ENCODE measurements at places on chromosomes 3 and 15.

DNA sequence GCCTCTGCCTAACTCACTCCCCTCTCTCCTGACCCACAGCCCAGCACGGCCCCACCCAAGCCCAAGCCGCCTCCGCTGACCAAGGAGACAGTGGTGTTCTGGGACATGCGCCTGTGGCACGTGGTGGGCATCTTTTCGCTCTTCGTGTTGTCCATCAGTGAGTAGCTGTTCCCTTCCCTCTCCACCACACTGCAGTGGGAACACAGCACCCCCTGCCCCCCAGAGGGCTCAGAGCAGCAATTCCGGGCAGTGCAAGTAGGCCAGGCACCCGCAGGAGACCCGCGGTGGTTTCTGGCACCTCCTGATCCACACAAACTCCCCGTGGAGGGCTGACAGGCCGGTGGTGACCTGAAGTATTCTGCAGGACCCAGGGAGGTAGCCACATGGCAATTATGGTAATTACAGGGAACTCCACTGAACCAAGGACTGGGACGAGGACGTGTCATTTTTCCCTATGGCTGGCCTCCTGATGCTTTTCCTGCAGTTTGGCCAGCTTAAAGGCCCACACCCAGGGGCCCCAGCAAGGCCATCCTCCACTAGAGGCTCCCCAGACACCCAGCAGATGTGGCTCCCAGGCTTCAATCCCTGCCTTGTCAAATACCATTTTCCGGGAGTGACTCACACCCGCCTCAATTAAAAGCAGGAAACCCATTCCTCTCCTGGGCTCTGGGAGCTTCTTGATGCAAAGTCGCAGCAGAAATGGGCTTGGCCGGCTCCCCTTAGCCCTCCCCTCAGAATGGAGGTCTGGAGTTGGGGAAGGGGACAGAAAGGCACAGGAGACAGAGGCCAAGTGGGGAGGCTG, 4.8 kb downstream of the TMIE start:
- DNase-seq, result no peak

- no peak for DNase-seq
These were observed 22.0 kb upstream of the PGPEP1L start for GRCh38 chr15:99029341-99030144.

DNA sequence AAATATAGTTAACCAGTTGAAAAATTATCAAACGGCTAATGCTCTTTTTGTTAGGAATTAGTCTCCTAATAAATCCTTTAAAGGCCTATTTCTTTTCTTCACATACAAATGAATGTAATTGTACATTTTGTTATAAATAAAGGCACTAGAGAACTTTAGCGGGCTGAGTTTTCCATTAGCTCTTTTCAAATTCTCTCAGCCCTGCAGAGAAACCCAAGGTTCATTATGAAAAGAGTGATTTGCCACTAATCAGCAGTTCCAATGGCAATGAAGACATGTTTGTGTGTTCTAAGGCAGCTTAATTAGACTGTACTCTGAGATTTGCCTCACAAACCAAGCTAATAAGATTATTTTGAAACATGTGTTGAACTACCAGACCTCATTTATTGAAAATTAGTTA, 64.6 kb upstream of the P2RY1 start:
- no peak for DNase-seq

GRCh38 chr3:193051314-193051713, 133.7 kb upstream of the MB21D2 start:
- DNase-seq, result no peak
